Astrocyte of the spinal cord (primary cell): ENCODE measurements at places on chromosomes 6 and 20.
A peak's percentile ranks its signal among the peaks of the same experiment; 100 is the strongest.

GRCh38 chr20:17990278-17990972 lies 21.6 kb downstream of the MGME1 start:
- DNase-seq: no peak

- peak; percentile 56 for DNase-seq
These were observed at the start of gene SGK1 for GRCh38 chr6:134317471-134318131. SGK1 (minus strand) TSS chr6:134318112; CDS start chr6:134317460, 652 bp downstream.

DNA sequence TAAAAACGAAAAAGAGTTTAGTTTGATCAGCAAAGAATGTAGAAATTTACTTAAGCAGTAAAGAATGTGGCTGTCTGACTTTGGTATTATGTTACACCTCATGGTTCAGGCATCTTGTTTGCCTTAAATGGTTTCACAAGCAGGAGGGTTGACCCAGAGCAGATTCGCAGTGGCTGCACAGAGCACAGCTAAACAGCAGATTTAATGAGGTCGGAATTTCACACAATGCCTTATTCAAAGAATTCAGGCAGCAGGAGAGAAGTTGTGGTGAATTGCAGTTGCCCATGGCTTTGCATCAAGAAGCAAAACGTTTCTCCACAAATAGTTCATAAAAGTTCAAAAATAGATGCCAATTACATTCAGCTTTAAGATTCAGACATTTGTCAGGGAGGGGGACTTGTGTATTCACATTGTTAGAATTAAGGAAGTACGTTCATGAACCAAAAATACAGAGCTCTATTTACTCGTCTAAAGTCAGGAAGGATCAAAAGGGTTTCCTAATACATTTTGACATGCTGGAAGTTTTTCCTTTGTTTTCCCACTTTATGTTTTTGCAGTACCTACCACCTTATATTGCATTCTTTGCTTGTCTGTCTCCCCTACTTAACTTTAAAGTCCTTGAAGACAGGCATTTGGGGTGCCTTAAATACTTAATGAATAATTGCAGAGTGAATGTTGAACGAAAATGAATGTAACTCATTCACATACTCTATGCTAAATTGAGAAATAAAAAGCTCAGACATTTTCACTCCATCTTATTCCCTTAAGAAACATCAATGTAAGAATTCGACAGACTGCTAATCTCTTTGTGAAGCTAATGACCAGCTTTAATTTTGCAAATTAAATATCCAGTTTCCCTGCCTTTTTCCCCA lies 1163.6 kb upstream of the CITED2 start:
- peak; percentile 98 for DNase-seq

DNA sequence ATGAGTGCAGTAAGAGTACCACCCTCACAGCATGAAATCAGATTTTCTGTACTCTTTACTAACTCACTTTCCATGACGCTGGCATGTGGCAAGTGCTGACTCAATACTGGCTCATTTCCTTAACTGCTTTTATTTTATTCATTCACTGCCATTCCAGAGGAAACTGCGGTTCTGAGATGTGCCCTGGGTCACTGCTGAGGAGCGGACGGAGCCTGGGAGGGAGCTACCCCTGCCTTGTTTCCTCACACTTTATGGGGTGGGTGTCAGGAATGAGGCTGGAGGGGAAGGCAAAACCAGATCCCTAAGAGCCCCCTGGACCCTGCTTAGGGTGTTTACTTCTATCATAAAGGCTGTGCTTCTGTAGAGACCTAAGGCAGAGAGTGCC lies 14.4 kb downstream of the NT5E start:
- DNase-seq: peak; percentile 99

GRCh38 chr6:37354526-37355384 lies 972 bp downstream of the RNF8 start:
- no peak for DNase-seq

GRCh38 chr6:26269531-26270485 lies 95.2 kb upstream of the BTN3A2 start:
- peak; percentile 13 for DNase-seq

DNA sequence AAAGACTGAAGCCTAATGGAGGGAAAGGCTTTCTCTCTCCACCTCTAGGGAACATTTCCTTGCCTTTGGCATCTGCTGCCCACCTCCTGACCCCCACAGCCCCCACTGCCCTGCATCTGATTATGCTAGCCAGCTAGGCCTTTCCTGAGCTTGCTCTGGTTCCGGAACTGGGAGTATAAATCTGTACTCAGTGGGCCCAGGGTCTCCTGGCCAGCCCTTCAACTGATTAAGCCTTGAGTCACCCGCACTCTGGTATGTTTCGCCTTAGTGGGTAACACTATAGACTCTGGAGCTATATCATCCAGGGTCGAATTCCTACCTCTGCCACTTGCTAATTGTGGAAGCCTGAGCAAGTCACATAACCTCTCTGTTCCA lies 45.6 kb upstream of the RIPOR2 start:
- DNase-seq: peak; percentile 41

DNA sequence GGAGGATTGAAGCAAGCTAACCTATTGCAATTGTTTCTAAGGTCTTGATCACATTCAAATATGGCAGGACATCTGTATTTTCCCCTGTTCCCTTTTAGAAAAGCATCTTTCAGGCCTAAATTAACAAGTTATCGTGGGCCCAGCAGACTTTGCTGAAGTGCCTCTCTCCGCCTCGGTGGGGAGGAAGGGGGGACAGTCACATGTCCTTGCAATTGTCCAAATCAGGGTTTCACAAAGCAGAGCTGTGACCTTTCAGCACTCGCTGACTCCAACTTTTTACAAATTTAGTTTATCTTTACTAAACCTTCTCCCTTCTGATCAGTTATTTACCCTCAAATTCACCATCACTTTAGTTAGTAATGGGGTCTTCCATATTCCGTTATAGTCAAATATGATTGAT lies 74.4 kb upstream of the KCNK16 start:
- DNase-seq: no peak

GRCh38 chr6:167219967-167220512 lies 62.3 kb upstream of the GPR31 start:
- no peak for DNase-seq

GRCh38 chr6:50966532-50966931 lies 147.9 kb downstream of the TFAP2B start:
- no peak for DNase-seq

DNA sequence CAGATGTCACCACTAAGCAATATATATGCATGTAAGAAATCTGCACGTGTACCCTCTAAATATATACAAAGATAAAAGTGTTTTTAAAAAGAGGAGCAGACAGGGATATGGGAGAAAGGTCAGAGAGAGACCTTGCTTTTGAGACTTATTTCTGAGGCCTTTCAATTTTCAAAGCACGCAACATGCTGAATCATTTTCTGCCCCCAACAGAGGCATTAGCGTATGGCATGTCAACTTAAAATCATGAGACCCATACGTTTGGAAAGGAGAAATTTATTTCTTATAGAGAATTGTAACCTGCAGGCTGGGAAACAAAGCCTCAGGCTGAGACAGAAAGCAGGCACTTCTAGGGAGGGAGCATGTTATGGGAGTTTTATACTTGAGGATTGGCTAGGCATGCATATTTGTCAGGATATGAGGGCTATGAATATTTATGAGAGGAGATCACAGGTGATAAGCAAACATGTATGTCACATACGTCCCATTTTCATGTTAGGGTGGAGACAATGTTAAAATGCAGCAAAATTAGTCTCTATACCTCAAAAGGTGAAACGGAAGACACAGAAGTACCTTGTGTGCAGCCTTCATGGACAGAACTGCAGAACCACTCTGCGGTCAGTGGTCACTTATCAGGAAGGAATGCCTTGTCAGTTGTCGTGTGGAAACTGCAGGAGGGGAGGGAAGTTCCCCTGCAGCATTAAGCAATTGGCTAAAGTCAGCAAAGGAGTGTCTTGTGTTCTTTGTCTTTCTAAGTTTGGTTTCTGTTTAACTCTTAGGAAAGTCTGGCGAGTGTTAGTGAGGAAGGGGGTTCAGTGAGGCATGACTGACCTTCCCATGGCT lies 6.3 kb upstream of the GABRR2 start:
- DNase-seq: no peak

DNA sequence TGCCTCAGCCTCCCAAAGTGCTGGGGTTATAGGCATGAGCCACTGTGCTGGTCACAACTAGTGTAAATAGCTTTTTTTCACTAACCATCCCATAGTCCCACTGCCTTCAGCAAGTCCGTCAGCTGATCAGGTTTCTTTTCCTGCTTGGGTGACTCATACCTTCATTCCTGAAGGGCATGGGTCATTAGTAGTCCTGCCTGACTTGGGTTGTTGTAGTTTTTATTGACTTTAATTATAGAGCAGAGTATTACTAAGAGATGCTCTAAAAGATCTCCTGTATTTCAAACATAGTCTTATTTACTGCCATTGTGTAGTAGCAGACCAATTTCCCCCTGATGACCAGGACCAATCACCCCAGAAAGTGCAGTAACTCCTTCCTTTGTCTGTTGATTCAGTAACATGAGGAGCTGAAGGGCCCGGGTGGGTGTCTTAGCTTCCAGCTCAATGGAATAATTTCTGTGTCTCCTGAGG lies 25.8 kb downstream of the HLA-C start:
- DNase-seq: peak; percentile 69

GRCh38 chr6:14384175-14384949 lies 266.8 kb downstream of the CD83 start:
- DNase-seq: no peak

DNA sequence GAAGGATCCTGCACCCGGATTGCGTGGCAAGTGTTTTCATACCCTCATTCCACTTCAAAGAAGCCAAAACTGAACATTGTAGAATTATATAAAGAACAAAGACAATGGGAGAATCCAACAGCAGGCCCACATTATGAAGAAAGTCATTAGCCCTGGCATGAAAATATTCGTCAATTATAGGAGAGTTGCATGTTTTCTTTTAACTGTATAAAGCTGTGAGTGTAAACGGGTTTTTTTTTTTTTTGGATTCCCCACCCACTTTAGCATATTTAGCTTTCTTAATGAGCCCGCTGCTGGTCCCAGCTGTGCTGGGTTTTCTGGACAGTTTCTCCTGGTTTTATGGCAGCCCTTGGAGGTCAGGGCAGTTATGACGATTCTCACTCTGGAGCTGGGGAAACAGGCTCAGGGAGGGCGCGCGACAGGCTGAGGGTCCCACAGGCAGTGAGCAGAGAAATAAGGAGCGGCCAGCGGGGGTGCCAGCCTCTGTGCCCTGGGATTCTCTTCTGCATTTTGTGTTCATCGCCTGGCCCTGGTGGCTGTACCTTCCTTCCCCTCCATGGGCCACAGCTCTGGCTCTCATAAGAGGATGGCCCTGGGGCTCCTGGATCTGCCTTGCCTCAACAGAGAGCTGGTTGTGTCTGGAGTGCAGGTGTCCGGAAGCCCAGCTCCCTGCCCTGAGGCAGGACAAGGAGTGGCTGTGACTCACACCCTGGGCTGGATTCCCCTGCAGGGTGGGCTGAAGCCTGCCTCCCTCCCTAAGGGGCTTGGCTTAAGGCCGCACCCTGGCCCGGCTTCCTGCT lies 24.1 kb upstream of the SULF2 start:
- DNase-seq: no peak

- DNase-seq: no peak
These were observed 163.5 kb upstream of the SHLD1 start for GRCh38 chr20:5586720-5587119.

GRCh38 chr20:22681591-22682248 lies 97.3 kb upstream of the FOXA2 start:
- no peak for DNase-seq

DNA sequence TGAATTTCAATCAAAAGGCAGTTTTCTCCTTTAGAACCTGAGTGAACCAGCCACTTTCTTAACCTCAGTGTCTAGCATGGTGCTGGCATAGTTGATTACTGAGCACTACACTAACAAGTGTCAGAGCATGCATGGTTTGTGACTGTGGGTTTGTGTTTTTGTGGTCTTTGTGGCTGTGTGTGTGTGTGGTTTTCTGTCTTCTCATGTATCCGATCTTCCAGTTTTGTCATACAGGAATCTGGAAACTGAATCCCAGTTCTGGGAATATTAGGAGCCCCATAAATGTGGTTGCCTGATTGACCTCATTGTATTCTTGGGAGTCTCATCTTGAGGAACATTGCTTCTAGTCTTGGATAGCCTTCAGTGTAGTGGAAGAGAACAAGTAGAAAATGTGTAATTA lies 73.7 kb downstream of the ESR1 start:
- DNase-seq: no peak

DNA sequence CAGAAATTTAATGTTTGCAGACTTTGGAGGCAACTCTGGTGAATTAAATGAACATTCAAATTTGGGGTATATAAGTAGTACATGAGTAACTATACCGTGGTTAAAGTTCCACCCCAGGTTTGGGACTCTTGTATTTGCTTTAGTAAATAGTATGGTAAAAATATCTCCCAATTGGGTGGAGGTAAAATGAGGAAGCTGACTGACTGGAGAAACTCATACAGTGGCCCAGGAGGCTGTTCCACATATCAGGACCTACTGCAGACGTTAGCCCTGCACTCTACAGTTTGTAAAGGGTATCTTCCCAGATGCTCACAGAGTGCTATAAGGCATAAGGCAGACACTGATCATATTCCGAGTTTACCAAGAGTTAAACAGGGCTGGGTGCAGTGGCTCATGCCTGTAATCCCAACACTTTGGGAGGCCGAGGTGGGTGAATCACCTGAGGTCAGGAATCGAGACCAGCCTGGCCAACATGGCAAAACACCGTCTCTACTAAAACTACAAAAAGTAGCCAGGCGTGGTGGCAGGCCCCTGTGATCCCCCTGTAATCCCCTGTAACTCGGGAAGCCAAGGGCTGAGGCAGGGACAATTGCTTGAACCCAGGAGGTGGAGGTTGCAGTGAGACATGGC lies 53.7 kb downstream of the CPXM1 start:
- no peak for DNase-seq

DNA sequence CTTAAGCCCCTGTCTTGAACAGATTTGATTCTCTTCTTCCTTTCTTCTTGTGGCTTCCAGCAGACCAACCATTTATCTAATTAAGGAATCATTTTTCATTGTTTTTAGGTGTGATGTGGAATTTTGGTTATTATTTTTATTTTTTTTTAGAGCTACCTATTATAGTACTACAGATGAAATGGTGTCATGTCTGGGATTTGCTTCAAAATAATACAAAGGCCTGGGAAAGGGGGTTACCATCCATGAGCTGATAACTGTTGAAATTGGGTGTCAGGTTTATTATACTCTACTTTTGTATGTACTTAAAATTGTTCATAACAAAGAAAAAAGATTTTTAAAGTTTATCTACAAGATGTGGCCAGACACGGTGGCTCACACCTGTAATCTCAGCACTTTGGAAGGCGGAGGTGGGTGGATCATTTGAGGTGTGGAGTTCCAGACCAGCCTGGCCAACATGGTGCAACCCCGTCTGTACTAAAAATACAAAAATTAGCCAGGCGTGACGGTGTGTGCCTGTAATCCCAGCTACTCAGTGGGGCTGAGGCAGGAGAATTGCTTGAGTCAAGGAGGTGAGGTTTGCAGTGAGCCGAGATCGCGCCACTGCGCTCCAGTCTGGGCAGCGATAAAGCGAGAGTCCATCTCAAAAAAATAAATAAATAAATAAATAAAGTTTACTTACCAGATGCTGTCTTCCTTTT lies 561 bp downstream of the IL22RA2 start:
- DNase-seq: no peak

DNA sequence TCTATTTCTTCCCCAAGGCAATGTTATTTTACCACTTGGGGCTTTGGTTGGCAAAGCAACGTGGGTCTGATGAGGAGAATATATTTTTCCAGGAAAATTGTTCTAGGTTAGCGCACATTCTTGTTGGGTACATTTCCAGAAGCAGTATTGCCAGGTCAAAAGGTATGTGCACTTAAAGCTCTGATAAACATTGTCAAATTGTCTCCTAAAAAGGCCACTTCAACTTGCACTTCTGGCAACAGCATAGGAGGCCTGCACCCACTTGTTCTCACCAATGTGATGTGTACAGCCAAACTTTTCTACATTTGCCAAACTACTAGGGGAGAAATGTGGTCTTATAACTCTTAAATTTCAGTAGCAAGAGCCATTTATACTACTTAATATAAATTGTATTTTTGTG lies 197.5 kb upstream of the COL21A1 start:
- DNase-seq: no peak

GRCh38 chr6:90496258-90497016 lies 90.4 kb downstream of the MAP3K7 start:
- DNase-seq: no peak
